ENCODE measurements at places on chromosomes 13 and 19.

DNA sequence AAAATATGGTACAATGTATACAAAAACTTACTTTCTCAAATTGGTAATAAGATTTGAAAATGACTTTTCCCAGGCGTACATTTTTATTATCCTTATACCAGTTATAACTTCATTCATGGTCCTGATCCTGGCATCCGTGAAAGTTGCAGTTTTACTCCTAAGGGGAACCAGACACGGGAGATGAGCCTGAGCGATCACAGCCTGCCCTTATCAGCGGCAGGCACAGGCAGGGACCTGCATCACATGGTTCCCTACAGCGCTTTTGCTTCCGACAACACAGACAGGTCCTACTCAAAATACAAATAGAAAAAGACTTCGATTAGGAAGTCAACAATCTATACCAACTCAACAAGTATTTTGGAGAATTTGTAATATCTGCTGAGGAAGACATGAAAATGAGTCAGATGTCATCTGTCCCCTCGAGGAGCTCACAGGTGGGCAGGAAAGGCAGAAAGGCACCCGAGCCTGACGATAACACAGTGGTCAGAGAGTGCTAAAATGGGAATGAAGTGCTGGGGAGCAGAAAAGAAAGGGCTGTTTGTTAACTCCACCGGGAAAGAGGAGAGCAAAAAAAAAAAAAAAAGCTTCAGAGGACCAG lies 93.4 kb downstream of the ABCC4 start:
- no peak for DNase-seq

GRCh38 chr13:94712812-94713560 lies 641 bp upstream of the SOX21 start:
- DNase-seq: peak; percentile 31

DNA sequence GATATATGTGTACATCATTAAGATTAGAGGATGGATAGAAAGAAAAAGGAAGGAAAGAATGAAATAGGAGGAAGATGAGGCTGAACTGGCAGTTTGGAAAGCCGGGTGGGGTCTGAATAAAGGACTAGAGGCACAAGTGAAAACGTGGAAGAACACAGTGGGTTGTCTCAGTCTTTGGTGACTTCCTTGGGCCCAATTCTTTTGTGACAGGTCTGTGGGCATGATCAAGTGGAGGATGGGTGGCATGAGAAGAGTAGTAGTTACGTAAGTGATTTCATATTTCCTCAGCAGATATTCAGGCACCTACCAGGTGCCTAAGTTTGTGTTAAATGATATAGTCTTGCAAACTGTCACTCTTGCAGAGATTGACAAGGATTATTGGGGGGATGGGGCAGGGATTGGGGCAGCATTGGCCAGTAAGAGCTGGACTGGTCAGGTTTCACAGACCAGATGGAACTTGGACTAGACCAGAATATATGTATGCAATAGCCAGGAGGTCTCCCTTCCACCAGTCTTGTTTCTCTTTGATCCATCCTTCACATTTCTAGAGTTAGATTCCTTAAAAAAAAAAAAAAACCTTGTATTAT lies 2.7 kb downstream of the TPP2 start:
- peak; percentile 17 for DNase-seq

- no peak for DNase-seq
Measured at GRCh38 chr13:103803349-103803748, 737.1 kb upstream of the SLC10A2 start.

DNA sequence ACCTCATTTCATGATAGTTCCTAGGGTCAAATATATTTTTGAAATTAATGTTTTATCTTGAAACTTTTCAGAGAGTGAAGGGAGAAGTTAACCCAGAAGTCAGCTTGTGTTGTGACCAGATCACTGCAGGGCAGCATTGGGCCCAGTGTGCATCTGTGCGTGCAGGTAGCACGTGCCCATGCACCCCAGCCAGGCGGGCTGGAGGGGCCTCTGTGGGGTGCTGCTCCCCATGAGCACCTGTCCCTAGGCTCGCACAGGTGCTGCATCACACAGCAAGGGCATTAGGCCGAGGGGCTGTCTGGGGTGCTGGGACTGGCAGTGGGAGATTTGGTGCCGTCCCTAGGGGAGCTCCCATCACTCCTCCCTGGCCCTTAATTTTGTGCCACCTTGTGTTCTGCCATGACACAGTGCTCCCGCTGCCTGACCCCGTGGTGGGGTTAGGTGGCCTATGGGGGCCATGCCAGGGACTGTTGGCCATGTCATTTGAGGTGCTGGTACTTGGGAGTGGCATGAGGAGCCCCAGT lies 13.1 kb downstream of the UPF1 start:
- no peak for DNase-seq

DNA sequence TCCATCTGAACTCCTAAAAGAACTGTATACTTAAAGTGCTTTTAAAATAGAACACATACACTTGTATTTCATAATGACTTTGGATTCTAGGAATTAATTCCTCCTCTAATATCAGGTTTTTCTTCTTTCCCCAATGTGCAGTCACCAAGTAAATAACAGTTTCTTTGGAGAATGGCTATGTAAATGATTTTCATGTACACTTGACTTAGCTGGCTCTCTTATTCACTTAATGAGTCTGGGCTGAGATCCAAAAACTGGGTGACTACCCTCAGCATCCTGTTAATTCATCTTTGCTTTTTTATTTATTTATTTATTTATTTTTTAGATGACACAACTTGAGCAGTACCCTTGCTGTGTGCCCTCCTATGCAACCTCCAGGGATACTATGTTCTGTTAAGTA lies 1003.7 kb downstream of the SLITRK1 start:
- DNase-seq: no peak

GRCh38 chr13:43441899-43442499 lies 344.8 kb downstream of the ENOX1 start:
- no peak for DNase-seq

- no peak for DNase-seq
Measured at GRCh38 chr19:30471441-30471840, 99.3 kb downstream of the ZNF536 start.

DNA sequence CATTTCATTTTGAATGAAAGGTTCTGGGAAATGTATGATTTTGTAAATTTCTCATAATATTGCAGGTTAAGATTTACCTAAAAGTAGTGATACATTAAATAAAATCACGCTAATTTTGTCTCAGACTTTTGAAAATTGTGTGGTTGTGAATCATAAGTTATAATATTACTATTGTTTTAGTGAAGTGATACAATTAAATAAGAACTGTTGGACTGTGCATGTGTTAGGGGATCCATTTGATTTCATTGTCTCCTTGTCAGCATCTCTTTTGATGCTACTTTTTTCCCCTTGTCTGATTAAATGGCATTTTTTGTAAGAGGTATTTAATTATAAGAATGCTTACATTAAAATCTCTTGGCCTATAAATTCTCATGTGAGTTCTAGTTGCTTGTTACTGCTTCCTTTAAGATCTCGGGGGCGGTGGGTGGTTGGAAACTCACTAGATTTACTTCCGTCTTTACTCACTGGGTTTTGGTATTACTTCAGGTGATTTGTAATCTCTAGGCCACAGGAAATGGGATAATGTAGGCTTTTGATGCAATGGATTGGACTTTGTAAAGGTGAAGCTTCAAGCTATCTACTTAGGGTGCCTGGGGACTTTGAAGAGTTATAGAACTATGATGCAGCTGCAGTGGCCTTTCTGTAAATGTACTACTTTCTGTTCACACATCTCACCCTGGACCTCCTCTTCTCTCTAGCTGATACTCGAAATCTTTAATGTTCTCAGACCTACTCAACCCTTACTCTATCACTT lies 66.5 kb downstream of the PAN3 start:
- peak; percentile 81 for DNase-seq

GRCh38 chr19:46717034-46717715 lies at the start of gene PRKD2:
TSS of gene PRKD2 (minus strand) at chr19:46717114. CDS start at chr19:46716370, 744 bp downstream.
- DNase-seq: peak; percentile 95

DNA sequence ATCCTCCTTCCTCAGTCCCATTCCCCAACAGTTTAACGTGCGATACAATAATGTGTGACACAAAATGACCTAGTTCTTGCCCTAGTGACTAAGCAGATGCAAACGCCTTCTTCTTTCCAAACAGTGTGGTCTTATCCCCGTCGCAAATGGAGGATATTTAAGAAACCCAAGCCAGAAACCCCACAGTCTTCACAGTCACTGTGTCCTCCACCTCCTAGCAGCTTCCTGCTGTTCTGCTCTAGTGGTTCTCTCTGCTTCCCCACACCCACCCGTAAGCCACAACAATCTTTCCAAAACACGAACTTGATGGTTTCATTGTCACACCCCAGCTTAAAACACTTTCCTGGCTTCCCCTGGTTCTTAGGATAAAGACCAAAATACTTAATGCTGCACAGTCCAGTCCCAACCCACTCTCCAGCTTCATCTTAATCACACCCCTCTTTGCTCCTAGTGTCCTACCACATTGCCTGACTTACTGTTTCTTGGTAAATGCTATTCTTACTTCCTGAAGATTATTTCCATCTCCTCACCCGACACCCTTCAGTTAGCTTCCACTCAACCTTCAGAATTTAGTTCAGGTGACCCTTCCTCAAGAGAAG lies 32.3 kb downstream of the ITM2B start:
- DNase-seq: peak; percentile 51

GRCh38 chr13:49046519-49046918 lies 70.8 kb downstream of the FNDC3A start:
- DNase-seq: no peak

GRCh38 chr13:93774506-93774905 lies 547.9 kb downstream of the GPC6 start:
- DNase-seq: no peak

DNA sequence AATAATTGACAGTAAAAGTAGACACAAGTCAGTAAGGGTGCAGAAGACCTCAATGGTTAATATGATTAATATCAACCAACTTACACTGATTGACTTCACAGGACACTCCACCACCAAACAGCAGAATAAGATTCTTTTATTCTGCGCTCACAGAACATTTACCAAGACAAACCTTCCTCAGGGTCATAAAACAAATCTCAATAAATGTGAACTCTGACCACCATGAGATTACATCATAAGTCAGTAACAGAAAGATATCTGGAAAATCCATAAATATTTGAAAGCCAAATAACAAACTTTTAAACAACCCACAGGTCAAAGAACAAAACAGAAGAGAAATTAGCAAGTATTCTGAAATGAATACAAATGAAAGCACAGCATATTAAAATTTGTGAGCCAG lies 99.7 kb downstream of the SPACA7 start:
- no peak for DNase-seq

Measured in activated CD4-positive, alpha-beta T cell treated with anti-CD3 and anti-CD28 coated beads for 36 hours (primary cell).